Activated CD8-positive, alpha-beta memory T cell treated with anti-CD3 and anti-CD28 coated beads for 4 hours (primary cell): ENCODE measurements at places on chromosomes 7 and 10.

DNA sequence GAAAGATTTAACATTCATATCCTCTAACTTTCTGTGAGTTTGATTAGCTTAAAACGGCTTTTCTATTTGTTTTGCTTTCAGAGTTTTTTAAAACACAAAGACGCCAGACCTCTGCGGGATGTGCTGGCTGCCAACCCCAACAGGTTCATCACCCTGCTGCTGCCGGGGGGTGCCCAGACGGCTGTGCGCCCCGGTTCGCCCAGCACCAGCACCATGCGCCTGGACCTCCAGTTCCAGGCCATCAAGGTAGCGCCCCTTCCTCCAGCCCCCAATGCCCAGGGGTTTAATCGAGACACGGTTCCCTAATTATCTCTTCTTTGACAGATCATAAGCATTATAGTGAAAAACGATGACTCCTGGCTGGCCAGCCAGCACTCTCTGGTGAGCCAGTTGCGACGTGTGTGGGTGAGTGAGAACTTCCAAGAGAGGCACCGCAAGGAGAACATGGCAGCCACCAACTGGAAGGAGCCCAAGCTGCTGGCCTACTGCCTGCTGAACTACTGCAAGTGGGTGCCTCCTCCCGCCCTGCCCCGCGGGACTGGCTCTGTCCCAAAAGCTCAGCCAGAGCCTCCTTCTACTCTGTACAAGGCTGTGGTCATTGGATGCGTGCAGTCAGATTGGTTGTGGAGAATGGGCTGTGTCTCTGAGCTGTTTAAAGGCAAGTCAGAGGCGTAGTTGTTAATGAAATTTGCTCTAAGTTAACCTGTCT, 71.2 kb downstream of the TRRAP start:
- DNase-seq, result no peak

GRCh38 chr10:110163192-110163773, 44.1 kb upstream of the MXI1 start:
- DNase-seq, result no peak

GRCh38 chr10:44771233-44771995, 139.7 kb upstream of the TMEM72 start:
- no peak for DNase-seq

GRCh38 chr10:77513781-77514331, 123.8 kb downstream of the KCNMA1 start:
- no peak for DNase-seq

DNA sequence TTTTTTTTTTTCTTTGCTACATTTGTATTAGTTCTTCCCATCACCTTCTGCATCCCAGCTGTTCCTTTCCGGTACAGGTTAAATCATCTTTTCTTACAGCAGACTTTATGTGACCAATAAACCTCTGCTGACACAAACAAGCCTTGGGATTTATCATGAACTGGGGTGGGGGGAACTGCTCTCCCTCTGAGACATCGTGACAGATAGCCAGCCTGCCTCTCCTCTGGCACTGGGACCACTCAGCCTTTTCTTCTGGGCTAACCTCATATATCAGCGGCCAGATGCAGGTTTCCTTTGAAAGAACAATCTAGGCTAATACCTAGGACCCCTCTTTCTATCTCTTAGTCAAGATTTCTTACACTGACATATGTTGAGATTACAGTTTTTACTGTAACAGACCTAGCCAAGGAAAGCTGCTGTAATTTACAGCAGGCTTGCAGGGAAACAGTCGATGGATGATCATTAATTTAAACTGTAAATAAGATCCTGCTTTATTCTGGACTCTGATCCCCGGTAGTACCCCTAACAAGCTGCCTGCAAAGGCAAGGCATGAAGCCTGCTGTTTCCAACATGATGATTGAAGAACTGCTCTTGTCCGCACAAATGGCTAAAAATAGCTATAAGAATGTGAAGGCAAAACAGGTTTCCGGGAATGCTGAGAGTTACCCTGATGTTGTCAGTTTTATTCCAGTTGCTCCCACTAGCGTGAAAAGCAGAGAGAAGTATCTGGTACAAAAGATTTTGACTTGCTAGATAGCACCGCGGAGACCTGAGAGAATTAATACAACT, 338.7 kb downstream of the SORCS1 start:
- DNase-seq, result no peak

DNA sequence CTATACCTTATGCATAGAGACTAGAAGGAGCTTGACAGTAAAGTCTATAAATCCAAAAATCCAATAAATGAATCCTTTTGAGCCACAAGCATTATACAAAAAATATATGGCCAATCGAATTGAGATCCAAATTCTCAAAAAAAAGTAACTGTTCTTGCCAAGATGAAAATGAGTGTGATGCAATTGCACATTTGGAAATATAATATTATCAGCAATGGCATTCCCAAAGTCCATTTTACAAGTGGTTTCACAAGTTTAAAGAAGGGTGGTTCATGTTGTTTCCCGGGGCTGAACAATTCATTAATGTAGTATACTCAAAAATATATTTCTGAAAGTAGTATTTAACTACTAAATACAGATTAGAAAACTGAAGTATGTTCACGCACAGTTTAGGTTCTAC, 7.3 kb downstream of the RP9 start:
- DNase-seq, result no peak

DNA sequence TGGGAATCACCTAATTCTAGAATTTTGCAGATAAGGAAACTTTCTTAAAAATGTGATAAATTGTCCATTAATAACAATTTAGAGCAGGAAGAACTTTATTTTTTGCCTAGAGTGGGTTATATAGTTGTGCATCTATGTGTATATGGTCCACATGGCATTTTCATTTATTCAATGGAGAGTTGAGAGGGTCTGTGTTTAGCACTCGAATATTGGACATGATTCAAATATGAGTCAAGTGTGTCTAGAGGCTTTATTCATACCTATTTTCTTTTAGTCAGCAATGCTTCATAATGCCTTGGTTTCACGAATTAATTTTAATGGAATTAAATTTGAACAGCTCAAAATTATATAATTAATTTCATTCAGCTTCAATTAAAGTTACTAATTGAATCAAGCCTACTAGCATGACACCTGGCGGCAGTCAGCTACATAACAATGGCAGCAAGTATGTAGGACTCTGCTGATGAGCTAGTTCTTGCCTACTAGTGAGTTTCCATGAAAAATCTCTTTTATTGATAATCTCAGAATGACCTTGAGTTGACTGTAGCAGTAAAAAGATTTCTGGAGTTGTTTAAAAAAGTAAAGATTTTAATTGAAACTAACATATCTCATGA, 17.7 kb downstream of the MDFIC start:
- DNase-seq, result no peak

DNA sequence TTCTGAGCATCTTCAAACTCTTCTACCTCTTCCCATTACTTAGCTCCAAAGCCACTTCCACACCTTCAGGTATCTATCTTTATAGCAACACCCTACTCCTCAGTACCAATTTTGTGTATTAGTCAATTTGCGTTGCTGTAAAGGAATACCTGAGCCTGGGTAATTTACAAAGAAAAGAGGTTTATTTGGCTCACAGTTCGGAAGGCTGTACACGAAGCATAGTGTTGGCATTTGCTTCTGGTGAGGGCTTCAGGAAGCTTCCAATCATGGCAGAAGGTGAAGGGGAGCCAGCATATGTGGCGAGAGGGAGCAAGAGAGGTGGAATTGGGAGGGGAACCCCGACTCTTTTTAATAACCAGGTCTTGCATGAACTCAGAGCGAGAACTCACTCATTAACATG, 17.6 kb upstream of the CRYGN start:
- DNase-seq, result no peak

GRCh38 chr7:117088623-117089194, 135.4 kb downstream of the ST7 start:
- no peak for DNase-seq

GRCh38 chr7:137820677-137821420, 25.9 kb downstream of the DGKI start:
- DNase-seq, result no peak

GRCh38 chr7:78675511-78675910, 778.0 kb downstream of the MAGI2 start:
- no peak for DNase-seq

DNA sequence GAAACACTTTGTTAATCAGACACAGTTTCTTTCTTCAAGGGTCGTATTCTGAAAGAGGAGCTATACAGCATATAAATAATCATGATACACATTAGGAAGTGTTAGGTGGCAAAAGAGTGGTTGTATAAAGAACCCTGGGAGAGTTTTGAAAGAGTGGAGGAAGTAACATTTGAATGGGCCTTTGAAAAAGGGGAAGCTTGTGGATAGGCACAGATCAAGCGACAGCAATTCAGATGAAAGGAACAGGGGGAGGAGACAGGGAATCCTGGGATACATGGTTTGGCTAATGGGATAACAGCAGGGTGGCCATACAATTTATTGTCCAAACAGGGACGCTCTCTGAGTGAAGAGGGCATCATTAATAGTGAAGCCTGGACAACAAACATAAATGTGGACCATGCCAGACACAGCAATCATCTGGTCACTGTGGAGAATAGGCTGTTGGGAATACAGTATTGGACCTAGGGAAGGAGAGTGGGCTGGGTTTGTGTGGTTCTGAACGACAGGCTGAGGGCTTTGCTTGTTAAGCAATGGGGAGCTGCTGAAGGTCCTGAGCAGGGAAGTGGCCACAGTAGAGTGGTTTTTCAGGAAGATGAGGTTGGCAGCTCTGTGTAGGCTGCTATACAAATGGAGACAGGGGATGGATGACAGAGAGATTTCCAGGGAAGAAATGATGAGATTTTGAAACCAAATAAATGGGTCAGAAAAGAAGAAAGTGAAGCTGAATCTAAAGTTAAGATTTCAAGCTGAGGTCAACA, 75.9 kb downstream of the ICA1 start:
- no peak for DNase-seq

- no peak for DNase-seq
Observed at GRCh38 chr10:69817078-69817581, 15.4 kb downstream of the COL13A1 start.

- no peak for DNase-seq
Observed at GRCh38 chr7:136869001-136869961, 829 bp downstream of the CHRM2 start.

- DNase-seq, result no peak
Observed at GRCh38 chr10:69901628-69902505, 100.2 kb downstream of the COL13A1 start.

DNA sequence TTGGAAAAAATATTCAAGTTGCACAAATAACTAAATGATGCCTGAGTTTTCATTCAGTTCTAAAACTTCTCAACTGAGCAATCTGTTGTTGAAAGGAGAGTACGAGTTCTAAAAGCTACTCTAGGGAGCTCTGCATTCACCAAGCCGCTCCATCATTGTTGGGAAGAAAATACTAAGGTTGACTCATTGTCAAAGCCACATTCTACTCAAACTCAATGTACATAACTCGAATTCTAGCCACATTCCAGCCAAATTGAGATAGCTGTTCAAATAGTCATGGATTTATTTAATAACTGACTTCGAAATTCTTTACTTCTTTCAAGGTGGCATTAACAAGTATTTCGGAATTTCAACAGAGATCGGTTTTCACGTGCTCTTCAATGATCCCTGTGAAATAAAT, 63.4 kb downstream of the KIAA1217 start:
- no peak for DNase-seq

DNA sequence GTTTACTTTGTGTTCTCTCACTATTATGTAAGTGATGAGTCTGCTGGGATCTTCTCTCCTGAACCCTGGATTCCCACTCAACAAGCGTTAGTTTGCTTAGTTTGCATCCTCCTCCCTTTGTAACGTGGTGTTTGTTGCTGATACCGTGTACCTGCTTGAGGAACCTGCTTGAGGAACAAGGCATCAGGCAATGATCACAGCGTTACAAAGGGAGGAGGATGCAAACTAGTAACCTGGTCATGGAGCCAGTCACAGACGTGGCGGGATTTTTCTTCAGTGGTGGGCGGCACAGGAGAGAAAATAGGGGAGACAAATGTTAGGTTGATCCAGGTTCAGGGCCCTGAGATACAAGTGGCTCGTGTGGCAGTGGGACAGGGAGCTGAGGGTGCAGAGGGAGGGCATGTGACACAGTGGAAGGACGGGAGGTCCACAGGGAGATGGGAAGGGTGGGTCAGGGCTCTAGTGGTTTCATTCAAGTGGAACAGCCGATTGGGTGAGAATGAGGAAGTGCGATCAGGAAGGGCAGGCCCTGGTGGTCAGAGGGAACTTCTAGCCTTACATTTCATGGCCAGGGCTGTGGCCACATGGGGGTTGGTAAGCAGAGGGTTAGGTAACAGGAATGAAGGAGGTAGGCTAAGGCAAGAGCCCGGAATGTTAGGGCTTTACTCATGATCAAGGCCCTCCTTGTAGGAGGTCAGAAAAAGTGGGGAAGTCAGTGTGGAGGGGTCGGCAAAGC, 38.0 kb downstream of the SNX10 start:
- no peak for DNase-seq

GRCh38 chr10:106557053-106557452, 607.5 kb downstream of the SORCS1 start:
- DNase-seq, result no peak

GRCh38 chr10:18144928-18145327, 4.7 kb downstream of the CACNB2 start:
- DNase-seq, result no peak

DNA sequence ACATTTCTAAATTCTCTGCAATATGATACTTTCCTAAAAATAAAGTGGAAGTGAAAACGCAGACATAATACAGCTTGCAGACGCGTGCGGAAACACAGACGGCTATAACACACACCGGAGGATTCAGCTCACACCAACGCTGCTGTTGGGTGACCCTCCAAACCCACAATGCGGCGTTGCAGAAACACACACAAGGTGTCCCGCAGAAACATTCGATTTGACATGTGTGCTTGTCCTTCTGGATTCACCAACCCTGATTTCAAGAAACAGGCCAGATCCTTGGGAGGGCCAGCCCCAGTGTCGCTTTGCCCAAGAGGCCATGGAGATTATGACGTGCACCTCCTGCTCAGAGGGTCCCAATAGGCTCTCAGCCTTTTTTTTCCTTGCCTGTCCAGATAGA, 136.7 kb upstream of the TCERG1L start:
- no peak for DNase-seq

GRCh38 chr7:135333946-135334345, 100.3 kb downstream of the STRA8 start:
- DNase-seq, result no peak

GRCh38 chr7:90384433-90384832, 18.8 kb upstream of the CLDN12 start:
- DNase-seq, result no peak
